ENCODE measurements at places on chromosomes 2 and 18.

DNA sequence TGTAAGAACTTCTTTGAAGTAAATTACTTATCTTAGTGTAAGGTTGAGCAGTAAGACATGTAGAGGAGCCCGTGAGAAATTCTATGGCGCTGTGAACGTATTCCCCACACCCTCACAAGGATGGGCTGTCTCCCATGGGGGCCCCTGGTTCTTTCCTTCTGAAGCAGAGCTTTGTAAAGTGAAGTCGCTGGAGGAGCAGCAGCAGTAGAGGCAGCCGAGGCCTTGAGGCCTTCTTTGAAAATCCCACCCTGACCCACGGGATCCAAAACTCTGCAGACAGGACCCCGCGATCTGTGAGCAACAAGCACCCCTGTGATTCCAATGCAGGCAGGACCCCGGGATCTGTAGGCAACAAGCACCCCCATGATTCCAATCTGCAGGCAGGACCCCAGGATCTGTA is 23.8 kb upstream of the SNTG2 start:
- no peak for DNase-seq

GRCh38 chr2:216090369-216090786 is 8.7 kb downstream of the TMEM169 start:
- no peak for DNase-seq

DNA sequence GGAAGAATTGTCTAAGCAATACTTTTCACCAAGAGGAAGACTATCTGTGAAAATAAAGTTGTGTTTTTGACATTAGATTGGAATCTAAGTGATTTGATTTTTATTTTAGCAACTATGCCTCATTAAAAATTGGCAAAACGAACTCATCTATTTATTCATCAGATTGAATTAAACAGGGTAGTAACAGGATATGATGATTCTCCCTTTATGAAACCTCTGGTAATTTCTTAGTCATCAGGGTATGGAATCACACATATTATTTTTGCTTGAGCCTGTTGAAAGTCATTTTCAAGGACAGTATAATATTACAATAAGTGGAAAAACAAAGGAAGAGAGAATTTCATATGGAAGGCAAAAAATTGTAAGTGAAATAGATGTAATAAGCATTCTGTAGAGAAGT is 22.0 kb downstream of the ZNF804A start:
- no peak for DNase-seq

DNA sequence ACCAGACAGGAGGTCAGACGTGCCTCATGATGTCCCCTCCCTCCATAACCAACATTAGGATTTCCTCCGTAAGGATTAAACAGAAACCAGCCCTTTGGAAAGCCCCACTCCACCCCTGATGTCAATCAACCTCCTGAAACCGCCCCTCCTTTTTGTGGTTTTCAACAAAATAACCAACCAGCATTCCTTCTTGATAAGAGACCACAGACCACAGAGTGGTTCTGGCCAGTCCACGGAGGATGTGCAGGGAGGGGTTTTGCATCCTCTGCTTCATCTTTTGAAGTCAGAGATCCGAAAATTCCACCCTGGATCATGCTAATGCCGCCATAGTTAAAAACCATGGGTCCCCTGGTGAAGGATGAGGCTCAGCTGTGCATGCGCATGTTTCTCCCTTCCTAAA is 180.0 kb upstream of the CCDC150 start:
- DNase-seq, result no peak

DNA sequence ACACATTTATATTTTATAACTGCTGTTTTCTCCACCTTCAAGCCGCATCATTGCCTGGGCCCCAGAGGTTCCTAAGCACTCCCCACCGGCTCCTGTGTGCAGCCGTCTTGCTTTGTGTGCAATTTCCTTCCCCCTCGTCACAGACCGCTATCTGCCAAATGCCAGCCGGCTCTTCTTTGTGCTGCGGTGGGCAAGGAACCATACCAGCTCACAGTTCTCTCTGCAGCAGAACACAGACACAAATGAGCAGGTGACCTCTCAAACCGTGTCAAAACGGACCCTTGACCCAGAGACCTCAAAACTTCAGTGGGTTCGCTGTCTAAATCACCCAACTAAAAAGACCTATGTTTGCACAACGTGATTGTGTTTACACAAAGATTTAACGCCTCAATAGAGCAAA is 58.2 kb downstream of the KLF7 start:
- DNase-seq, result no peak

- no peak for DNase-seq
Measured at GRCh38 chr2:74576211-74576862, 21.8 kb downstream of the DOK1 start.

DNA sequence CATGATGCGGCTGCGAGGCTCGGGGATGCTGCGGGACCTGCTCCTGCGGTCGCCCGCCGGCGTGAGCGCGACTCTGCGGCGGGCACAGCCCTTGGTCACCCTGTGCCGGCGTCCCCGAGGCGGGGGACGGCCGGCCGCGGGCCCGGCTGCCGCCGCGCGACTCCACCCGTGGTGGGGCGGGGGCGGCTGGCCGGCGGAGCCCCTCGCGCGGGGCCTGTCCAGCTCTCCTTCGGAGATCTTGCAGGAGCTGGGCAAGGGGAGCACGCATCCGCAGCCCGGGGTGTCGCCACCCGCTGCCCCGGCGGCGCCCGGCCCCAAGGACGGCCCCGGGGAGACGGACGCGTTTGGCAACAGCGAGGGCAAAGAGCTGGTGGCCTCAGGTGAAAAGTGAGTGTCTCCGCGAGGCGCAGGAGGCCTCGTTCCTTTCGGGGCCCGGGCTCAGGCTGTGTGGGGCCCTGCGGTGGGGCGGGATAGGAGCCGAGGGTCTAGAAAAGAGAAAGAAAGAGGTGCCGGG is 520 bp downstream of the GLS start:
- DNase-seq, result no peak

DNA sequence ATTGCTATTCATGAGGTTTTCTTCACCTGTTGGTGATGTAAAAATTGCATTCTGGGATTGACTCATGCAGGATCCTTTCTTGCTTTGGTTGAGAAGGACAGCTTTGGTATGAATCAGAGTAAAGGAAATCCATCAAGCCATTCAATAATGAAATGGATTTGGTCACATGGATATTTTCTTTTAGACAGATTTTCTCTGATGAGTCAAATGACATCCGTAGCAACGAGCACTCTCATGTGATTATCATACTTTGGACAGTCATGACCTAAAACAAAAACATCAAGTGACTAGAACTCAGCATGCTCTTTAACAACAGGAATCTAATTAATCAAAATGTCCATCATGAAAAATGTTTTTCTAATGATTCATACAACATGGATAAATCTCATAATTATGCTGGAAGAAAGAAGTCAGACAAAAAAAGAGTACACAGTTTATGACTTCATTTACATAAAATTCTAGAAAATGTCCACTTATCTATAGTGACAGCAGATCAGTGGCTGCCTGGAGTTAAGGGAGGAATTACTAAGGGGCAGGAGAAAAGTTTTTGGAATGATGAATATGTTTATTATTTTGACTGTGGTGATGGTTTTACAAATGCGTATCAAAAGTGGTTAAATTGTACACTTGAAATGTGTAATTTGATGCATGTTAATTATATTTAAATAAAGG is 30.7 kb downstream of the TRAK2 start:
- DNase-seq, result peak; percentile 15

GRCh38 chr2:215615803-215616174 is 179.9 kb upstream of the FN1 start:
- DNase-seq, result no peak

DNA sequence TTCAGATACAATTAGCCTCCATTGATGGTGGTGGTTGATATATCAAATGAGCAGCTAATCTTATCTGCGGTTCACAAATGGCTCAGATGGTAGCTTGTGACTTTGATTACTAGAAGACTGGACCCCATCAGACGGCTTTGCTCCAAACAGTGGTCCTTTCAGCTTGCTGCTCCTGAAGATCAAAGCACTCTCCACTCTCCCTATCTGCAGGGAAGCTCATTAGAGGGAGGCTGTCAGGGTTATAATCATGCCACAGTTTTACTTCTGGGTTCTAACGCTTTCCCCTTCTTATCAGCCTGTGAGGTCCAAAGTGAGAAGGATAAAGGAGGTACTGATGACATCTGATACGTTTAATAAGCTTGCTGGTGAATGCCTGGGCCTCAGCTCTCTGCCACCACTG is 247.1 kb upstream of the NT5C1B start:
- no peak for DNase-seq

DNA sequence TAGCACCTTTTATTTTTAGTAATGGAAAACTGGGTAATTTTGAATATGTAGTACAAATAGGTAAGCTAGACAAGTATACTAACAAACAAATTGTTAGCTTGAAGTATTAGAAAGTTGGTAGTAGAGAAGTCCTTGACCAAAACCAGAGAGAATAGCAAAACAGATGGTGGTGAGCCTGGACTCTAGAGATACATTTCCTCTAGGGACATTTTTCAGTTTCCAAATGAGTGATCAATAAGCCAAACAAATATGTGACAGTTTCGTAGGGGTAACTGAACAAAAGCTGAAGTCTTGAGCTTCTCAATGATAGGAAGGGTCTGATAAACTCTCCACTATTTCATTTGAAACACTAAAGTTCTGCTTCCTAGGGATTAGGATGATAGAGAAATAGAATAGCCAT is 692.0 kb upstream of the FAM98A start:
- no peak for DNase-seq

GRCh38 chr2:15642815-15643500 is 51.3 kb downstream of the DDX1 start:
- no peak for DNase-seq

DNA sequence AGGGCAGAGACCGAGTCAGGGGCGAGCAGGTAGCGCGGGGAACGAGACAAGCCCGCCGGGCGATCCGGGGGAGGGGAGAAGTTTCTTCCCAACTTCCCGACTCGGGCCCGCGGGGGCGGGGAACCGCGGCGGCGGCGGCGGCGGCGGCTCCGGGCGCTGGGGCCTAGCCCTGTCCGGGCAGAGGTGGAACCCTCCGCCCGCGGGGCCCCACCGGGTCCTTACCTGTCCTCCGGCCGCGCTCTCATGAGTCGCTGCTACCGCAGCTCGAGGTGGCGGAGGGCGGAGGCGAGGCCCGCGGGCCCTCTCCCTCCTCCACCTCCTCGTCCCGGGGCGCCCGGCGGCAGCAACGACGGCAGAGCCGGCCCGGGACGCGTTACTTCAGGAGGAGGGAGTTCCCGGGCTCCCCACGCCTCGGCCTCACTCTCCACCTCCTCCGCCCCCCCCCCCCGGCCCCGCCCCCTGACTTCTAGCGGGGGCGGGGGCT is at the start of gene YES1:
Gene YES1, minus strand, starts transcription at position 351 of the 484 bp plus-strand sequence. CDS start 55,415 bp downstream, outside the sequence.
- DNase-seq, result no peak

DNA sequence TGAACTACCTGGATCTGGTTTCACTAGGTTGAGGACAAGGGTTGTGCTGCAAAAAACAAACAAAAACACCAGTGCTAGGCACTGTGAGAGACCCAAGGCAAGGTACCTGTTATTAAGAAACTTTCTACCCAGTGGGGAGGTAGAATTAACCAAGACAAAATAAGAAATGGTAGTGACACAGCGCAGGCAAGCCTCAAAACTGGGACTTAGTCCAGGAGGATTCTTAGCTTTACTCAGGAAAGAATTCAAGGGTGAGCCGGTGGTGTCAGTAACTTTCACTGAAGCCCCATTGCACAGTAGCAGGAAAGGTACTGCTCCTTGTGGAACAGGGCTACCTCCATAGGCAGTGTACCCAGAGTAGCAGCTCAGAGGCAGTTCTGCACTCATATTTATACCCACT is 131.6 kb downstream of the SCG2 start:
- no peak for DNase-seq

DNA sequence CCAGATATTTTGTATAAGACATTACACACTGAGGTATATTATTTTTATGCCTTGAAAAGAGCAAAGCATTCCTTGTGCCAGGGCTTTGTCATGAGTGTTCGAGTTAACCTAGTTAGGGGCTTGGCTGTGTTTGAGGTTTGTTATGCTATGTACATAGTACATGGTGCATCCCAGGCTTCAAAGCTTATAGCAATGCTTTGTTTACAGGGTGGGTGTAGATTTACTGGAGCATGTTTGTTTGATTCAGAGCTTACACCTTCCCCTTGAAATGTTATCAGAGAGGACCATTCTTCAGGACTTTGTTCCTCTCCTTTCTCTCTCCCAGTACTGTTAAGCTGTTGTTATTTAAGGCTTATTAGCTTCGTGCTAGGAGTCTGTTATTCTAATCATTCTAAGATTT is 738.7 kb upstream of the LRRTM4 start:
- DNase-seq, result no peak

DNA sequence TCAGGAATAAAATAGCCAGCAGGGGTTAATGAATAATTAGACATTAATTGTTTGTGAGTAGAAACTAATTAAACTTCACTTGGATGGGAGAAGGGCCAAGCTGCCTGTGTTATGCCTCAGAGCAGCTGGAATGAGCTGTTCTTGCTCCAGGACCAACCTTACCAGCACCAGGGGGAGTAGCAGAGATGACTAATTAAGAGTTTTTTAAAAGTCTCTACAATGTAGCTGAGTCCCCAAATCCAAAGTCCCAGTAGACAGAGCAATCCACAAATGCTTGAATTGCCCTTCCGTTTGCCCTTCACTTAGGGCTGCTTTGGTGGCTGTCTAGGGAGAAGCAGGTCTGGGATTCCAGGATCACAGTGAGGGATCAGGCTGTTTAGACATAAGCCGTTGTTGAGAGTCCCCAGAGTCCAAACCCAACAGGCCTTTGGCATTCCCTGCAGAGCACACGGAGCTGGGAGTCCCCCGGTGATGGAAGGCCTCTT is 59.4 kb downstream of the RHOB start:
- DNase-seq, result no peak

DNA sequence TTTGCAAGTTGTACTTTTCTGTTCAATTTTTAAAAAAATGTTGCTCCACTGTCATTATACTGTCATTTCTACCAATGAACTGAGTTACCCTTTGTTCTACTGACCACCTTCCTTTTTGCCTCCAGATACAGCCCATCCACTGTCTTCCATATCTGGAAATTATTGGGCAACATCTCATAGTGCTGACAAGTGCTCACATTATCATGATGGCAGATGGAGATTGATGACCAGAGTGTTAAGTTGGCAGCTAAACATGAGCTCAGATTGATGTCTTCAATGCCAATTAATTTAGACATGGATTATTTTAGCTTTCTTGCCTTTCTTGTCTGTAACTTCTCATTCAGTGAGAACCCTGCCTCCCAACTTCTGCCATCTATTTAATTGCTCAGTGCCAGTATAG is 76.6 kb downstream of the KIAA1328 start:
- DNase-seq, result no peak

- DNase-seq, result no peak
Measured at GRCh38 chr2:217743966-217744761, 258.6 kb downstream of the TNS1 start.

Data from activated T-cell treated with anti-CD3 and anti-CD28 coated beads, Interleukin-2, amount 50 U/mL, for 72 hours (primary cell).